Suprapubic skin (tissue), 4 donors: ENCODE measurements at places on chromosomes 6 and 20. TPM values are rescaled to one million over a fixed set of nuclear protein-coding genes. Genes with fewer than 3 reads are reported as not detected.

Gene SLC35B2
- total RNA-seq: 38.5 TPM

- no peaks in the 10 kb centered on the region for H3K4me1 ChIP-seq
- H3K4me3 ChIP-seq: no peak overlapping the region
- no peaks in the 10 kb centered on the region for H3K27me3 ChIP-seq
- H3K36me3 ChIP-seq: no peaks in the 10 kb centered on the region
Observed at GRCh38 chr6:118843685-118844390, 50.1 kb upstream of the ASF1A start.

Gene CASS4
- total RNA-seq: 1.9 TPM

DNA sequence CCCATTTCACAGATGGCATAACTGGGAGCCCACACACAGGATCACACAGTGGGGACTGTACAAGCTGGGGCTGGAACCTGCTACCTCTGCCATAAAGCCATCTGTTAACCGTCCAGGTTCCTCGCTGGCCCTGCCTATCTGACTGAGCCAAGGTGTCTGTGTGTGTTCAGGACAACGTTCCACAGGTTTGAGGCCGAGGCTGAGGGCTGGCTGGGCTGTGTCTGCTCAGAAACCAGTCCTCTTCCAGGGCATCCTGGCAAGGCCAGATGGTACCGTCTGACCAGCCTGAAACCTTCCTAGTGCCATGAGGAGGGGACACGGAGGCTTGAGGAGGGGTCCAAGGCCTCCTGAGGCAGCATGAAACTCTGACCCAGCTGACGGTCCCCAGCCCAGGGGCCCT lies 150.6 kb downstream of the TAF4 start:
- no peak for DNase-seq
- H3K4me3 ChIP-seq: no peak overlapping the region
- no peaks in the 10 kb centered on the region for H3K36me3 ChIP-seq
- no peaks in the 10 kb centered on the region for H3K4me1 ChIP-seq

- H3K27ac ChIP-seq: no peak overlapping the region
- H3K36me3 ChIP-seq: no peaks in the 10 kb centered on the region
- no peak for DNase-seq
- no peak overlapping the region for H3K4me3 ChIP-seq
- H3K27me3 ChIP-seq: no peaks in the 10 kb centered on the region
- H3K4me1 ChIP-seq: no peaks in the 10 kb centered on the region
Observed at GRCh38 chr6:72206606-72207005, 320.3 kb downstream of the RIMS1 start.

DNA sequence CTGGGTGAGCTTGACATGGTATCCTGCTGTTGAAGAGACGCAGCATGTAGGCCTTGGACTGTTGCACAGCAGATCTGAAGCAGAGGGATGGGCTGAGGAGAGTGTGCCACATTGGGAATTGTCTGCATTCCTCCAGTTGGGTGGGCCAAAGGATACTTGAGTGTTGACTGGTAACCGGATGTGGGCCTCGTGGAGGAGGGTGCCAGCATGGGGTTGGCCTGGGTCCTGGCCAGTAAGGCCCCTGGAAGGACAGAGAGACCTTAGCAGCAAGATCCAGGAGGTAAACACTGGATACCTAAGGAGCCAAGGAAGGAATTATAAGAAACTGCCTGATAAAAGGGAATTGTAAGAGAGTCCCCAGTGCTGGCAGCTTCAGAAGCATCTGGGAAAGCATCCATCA lies 76.9 kb downstream of the FIG4 start:
- DNase-seq: no peak
- H3K27me3 ChIP-seq: no peaks in the 10 kb centered on the region
- H3K4me1 ChIP-seq: no peaks in the 10 kb centered on the region
- no peak overlapping the region for H3K4me3 ChIP-seq
- H3K27ac ChIP-seq: no peak overlapping the region
